ENCODE measurements at places on chromosomes 11 and 22. TPM values are rescaled to one million over a fixed set of nuclear protein-coding genes. Genes with fewer than 3 reads are reported as not detected.
A peak's percentile ranks its signal among the peaks of the same experiment; 100 is the strongest.

GRCh38 chr11:79439410-79439885, 1.4 kb downstream of the TENM4 start:
- H3K4me1 ChIP-seq = peaks cover 29% of the 10 kb centered on the region
- peak; percentile 41 for DNase-seq
- no peaks in the 10 kb centered on the region for H3K36me3 ChIP-seq
- peak overlapping the region; percentile 87 for H3K27ac ChIP-seq

GRCh38 chr11:36069576-36070212, 125.8 kb downstream of the LDLRAD3 start:
- H3K36me3 ChIP-seq = no peaks in the 10 kb centered on the region
- H3K27ac ChIP-seq = no peak overlapping the region
- H3K27me3 ChIP-seq = no peaks in the 10 kb centered on the region
- H3K4me3 ChIP-seq = no peak overlapping the region
- no peak for DNase-seq

DNA sequence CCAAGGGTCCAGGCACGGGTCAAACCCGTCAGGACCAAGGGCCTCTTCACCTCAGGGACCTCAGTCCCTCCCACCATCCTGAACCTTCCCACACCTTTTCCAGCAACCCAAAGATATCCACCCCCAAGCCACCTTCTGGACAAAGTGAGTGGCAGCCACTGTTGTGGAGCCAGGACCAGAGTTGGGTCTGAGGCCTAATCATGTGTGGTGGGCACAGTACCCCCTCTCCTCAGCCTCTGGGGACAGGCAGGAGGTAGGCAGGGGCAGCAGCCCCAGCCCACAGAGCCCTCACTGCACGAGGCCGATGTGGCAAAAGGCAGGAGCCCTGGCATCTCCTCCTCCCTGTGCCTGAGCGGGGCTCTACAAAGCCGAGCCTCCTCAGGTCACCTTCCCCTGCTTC, 2.5 kb downstream of the KCNJ11 start:
- peaks cover 9% of the 10 kb centered on the region for H3K27me3 ChIP-seq
- no peak for DNase-seq
- no peaks in the 10 kb centered on the region for H3K36me3 ChIP-seq
- peaks cover 17% of the 10 kb centered on the region for H3K4me1 ChIP-seq
- no peak overlapping the region for H3K4me3 ChIP-seq

GRCh38 chr11:4095509-4096230, 1.1 kb downstream of the RRM1 start:
- H3K36me3 ChIP-seq = no peaks in the 10 kb centered on the region
- peak; percentile 49 for DNase-seq
- H3K4me3 ChIP-seq = peak overlapping the region; percentile 82

- no peak overlapping the region for H3K4me3 ChIP-seq
- no peak for DNase-seq
- H3K27me3 ChIP-seq = peaks cover 50% of the 10 kb centered on the region
- no peaks in the 10 kb centered on the region for H3K4me1 ChIP-seq
Observed at GRCh38 chr11:114183044-114183511, 113.1 kb upstream of the NNMT start.

DNA sequence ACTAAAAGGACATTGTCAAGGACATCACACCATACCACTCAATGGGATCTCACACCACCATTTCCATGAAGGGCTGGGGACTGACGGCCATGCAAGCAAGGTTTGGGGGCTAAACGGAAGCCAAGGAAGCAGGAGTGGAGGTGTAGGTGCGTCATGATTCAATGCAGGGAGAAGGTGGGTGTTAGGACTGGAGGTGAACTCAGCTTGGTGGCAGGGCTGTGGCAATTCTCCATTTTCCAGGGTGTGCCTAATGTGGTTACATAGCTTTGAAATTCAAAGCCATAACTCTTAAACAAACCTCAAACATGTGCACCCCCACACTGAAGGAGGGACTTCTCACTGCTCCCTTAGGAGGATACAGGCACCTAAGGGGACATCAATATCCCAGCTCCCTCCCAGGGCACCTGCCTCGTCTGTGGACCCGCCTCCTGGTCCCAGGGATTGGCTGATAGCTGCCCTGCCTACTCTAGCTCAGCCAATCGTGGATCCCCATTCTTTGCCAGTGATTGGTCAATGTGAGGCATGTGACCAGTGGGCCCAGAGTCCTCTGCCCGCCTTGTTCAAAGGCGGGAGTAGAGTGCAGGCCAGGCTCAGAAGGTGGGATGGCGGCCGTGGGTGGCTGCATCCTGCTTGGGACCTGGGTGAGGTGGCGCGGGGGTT, 64.6 kb downstream of the CTTN start:
- H3K27ac ChIP-seq = no peak overlapping the region
- no peak for DNase-seq
- H3K4me1 ChIP-seq = no peaks in the 10 kb centered on the region
- no peak overlapping the region for H3K4me3 ChIP-seq

GRCh38 chr22:41656556-41656955, 32.1 kb downstream of the SNU13 start:
- H3K27ac ChIP-seq = no peak overlapping the region
- no peak overlapping the region for H3K4me3 ChIP-seq
- no peaks in the 10 kb centered on the region for H3K27me3 ChIP-seq
- no peak for DNase-seq
- no peaks in the 10 kb centered on the region for H3K4me1 ChIP-seq

- H3K36me3 ChIP-seq = no peaks in the 10 kb centered on the region
- H3K4me3 ChIP-seq = no peak overlapping the region
- H3K4me1 ChIP-seq = no peaks in the 10 kb centered on the region
- H3K27me3 ChIP-seq = no peaks in the 10 kb centered on the region
Observed at GRCh38 chr11:38060920-38061319, 1462.9 kb upstream of the RAG2 start.

GRCh38 chr11:69971741-69972140, 106.4 kb upstream of the ANO1 start:
- H3K4me3 ChIP-seq = no peak overlapping the region
- H3K36me3 ChIP-seq = no peaks in the 10 kb centered on the region
- H3K27ac ChIP-seq = no peak overlapping the region
- no peaks in the 10 kb centered on the region for H3K27me3 ChIP-seq
- DNase-seq = no peak

DNA sequence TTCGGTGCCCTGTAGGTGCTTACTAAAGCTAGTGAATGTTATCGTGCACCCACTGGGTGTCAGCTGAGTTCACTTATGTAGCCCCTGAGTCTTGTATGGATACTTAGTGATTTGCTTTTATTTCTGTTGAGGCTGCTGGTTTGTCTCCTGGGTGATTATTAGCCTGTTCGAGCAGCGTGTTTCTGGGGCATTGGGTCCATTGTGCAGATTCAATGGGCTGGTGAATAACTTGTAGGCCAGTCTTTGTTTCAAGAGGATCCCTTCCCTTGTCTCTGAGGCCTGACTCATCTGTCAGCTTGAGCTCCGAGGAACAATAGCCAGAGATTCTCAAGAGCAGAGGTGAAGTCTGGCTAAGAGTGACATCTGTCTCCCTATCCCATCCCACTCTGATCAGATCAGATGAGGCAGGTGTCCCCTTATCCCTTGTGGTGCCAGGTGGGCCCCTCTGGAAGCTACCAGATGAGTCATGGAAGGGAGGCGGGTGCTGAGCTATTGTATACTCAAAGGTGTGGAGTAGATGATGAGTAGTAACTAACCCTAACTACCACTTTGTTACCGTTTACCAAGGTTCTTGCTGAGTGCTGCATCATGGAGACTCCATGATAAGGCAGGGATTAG, 3.7 kb downstream of the MIAT start:
- peaks cover 35% of the 10 kb centered on the region for H3K4me1 ChIP-seq
- H3K36me3 ChIP-seq = no peaks in the 10 kb centered on the region
- H3K27ac ChIP-seq = no peak overlapping the region
- no peak for DNase-seq

GRCh38 chr11:33723238-33723881, 12.9 kb downstream of the CD59 start:
- peak overlapping the region; percentile 98 for H3K27ac ChIP-seq
- no peaks in the 10 kb centered on the region for H3K27me3 ChIP-seq
- no peak overlapping the region for H3K4me3 ChIP-seq
- peak; percentile 92 for DNase-seq
- H3K36me3 ChIP-seq = peaks cover 24% of the 10 kb centered on the region

GRCh38 chr11:4164884-4165590, 70.4 kb downstream of the RRM1 start:
- no peak overlapping the region for H3K27ac ChIP-seq
- DNase-seq = no peak
- H3K4me1 ChIP-seq = no peaks in the 10 kb centered on the region

Gene MMP13
- 3.9 TPM for total RNA-seq

Gene DNAJB13
- 1.3 TPM for total RNA-seq

Gene ANO9
- 0.82 TPM for total RNA-seq
